Daoy (cell line): ENCODE measurements at places on chromosomes 3 and 15. TPM values are rescaled to one million over a fixed set of nuclear protein-coding genes. Genes with fewer than 3 reads are reported as not detected.
A peak's percentile ranks its signal among the peaks of the same experiment; 100 is the strongest.

ACAA1 gene
- total RNA-seq, result 11.2 and 13.1 TPM in 2 replicates

CCR8 gene
- total RNA-seq, result not detected in 2 replicates

- DNase-seq, result no peak
Observed at GRCh38 chr3:157190380-157190872, 30.5 kb upstream of the CCNL1 start.

GRCh38 chr3:13083898-13084297, 10.7 kb upstream of the IQSEC1 start:
- no peak for DNase-seq

DNA sequence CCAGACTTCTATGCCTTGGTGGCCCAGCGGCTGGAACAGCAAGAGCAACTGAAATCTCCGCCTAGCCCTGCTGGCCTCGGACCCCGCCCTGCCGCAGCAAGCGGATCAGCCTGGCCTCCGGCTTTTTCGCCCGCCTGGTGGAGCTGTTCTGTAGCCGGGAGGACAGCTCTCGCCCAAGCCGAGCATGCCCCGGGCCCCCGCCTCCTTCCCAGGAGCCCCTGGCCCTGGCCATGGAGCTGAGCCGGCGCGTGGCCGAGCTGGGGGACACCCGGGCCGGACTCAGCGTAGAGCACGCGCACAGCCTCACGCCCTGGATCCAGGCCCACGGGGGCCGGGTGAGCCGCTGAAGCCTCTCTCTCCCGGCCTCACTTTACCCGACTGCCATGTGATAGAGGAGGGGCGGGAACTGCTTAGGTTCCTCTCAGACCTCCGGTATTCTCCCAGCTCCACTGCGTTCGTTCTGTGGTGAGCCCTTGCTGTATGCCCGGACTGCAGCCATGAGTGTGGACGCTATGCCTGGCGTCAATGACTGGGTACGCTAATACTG, 24.1 kb upstream of the MRPL3 start:
- DNase-seq, result peak; percentile 79

DNA sequence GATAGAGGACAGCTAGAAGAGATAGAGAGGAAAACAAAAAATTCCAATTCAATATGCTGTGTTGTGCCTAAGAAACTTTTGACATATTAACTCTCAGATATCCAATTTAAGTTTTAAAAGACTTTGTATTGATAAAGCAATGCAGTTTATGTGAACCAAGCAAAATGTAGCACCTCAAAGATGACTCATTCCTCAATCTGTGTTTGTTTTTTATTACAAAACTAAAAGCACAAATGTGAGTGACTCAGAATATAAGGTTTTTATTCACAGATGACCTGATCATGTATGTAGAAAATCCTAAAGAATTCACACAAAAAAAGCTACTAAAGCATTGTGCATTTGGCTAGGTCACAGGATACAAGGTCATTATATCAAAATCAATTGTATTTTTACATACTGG, 11.1 kb downstream of the HCLS1 start:
- no peak for DNase-seq
